ENCODE measurements at places on chromosomes 6 and 20.

DNA sequence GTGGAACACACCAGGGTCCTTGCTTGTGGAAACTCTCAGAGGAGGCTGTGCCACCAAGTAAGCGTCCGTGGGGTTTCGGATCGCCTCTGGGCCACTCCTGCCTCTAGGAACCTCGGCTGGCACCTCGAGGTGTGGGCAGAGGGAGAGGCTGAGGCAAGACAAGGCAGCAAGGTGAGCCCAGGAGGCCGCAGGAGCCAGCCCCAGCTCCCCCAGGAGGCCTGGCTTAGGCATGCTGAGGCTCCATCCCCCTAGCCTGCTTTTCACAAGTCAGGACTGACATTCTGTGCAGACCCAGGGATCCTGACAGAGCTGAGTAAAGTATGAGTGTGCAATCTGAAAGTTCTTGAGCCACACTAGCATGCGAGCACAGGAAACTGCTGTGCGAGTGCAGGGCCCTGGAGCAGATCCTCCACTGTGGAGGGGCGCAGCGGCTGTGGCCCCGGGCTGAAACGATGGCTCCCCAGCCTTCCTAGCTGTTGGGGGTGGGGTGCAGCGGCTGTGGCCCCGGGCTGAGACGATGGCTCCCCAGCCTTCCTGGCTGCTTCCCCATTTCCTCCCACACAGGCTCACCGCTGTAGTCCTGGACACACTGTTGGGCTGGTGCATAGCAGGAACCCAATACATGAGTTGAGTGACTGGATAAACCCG lies 75.2 kb upstream of the CD93 start:
- no peak for DNase-seq

GRCh38 chr20:4245542-4245941 lies 230.2 kb upstream of the RNF24 start:
- DNase-seq = no peak

DNA sequence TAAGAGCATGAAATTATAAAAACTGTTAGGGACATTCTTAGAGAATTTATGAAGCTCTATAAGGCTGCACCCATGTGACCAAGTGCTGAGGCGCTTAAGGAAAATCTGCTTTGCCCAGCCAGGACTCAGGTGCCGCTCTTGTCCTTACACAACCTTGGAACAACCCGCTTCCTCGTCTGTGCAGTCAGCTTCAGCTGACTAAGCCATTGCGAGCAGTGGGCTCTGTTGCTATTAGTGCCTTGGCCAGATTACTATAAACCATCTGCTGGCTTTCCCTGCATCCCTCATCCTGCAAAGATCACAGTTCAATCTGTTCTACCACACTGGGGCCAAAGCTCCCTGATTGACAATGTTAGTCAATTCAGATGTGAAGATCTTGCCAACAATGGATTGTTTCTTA lies 89.1 kb upstream of the E2F3 start:
- no peak for DNase-seq

- no peak for DNase-seq
These were observed 151.7 kb downstream of the TMEM200A start for GRCh38 chr6:130517444-130517931.

- DNase-seq = no peak
These were observed 528 bp downstream of the NHSL1 start for GRCh38 chr6:138498629-138499302.

DNA sequence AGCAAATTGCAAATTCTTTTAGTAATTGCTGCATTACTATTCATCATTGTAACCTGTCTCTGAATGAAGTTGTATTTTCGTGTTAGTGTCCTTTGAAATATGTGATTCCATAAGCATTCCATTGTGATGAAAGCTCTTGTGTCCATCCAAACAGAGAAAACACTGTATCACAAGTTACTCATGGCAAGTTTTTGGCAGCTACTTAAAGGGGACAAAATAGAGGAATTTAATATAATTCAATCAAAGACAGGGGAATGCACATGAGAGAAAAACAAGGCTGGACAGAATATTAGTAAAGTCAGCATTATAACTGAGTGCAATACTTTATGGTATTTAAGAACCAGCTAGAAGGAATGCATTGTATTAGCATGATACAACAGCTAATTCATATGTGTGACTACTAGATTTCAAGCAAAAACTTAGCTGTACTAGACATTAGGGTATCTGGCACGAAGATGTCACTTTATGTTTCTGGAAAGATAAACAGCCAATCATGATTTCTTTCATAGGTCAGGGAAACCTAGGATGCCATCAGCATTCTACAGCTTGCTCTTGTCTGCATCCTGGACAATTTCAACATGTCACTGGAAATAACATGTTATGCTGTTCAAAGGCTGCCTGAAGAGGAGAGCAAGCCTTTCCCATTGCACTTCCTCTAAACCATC lies 270.6 kb upstream of the MARCKS start:
- no peak for DNase-seq

- DNase-seq = no peak
These were observed 62.6 kb downstream of the CBFA2T2 start for GRCh38 chr20:33552519-33552918.

GRCh38 chr6:85865420-85866369 lies 223.0 kb upstream of the SYNCRIP start:
- DNase-seq = no peak

GRCh38 chr20:58139849-58140786 lies 88.3 kb downstream of the ANKRD60 start:
- DNase-seq = no peak

DNA sequence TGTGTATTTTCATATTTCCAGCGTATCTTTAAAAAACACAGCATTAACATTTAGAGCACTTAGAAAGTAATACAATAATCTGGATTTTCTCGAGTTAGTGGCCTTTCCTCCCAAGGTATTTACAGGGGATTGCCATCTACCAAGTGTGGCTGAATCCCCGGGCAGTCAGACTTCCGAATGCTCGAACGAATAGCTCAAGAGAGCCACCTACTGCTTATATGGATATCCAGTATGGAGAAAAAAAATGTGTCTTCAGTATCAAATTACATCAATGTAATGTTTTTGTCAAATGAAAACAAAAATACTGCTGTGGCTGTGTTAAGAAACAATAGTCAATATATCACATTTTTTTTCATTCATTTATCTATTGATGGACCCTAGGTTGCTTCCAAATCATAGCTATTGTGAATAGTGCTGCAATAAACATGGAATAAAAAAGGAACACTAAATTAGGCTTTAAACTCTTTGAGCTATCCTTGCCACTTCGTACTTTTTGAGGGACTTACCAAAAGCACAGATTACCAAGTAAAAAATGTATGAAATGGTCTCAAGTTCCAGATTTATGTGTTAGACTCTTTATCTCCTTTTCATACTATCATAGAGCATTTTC lies 654.5 kb upstream of the PTCHD4 start:
- DNase-seq = no peak

DNA sequence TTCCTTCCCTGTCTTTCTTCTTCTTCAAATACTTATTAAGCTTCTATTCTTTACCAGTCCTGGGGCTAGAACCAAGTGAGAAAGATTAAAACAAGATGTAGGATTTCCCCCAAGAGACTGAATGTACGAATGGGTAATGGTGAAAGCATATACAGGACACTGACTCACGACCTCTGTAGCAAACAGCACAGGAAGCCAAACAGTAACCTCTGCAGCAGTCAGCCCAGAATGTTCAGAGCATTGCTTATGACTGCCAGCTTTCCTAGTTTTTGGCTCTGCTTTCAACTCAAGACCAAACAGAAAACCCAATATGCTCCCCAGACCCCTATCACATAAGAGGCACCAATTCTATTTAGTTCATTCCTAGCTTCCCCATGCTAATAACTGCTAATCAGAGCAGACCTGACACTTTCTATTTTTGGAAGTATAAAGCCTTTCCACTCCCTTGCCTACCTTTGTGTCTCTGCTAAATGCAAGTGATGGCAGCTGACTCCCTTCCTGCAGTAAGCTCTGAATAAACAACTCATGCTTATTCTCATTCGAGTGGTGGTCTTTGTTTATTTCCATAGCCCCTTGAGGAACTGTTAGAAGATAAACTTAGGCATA lies 690.6 kb downstream of the EPM2A start:
- no peak for DNase-seq

DNA sequence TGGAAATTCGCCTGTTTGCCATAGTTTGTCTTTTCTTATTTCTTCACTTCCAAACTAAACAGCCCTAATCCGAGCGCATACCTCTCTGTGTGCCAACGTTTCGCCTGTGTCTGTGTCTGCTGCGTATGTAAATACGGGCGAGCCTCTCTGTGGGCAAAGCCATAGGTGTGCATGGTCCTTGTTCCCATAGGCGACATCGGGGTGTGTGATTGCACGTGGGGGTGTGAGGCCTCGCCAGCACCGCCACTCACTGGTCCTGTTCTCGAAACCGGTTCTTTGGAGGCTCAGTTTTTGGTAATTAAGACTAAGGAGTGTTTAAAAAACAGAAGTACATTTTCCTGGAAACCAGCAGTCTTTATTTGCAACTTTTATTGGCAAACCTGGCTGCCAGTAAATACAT lies 6.0 kb upstream of the FOXC1 start:
- DNase-seq = no peak

DNA sequence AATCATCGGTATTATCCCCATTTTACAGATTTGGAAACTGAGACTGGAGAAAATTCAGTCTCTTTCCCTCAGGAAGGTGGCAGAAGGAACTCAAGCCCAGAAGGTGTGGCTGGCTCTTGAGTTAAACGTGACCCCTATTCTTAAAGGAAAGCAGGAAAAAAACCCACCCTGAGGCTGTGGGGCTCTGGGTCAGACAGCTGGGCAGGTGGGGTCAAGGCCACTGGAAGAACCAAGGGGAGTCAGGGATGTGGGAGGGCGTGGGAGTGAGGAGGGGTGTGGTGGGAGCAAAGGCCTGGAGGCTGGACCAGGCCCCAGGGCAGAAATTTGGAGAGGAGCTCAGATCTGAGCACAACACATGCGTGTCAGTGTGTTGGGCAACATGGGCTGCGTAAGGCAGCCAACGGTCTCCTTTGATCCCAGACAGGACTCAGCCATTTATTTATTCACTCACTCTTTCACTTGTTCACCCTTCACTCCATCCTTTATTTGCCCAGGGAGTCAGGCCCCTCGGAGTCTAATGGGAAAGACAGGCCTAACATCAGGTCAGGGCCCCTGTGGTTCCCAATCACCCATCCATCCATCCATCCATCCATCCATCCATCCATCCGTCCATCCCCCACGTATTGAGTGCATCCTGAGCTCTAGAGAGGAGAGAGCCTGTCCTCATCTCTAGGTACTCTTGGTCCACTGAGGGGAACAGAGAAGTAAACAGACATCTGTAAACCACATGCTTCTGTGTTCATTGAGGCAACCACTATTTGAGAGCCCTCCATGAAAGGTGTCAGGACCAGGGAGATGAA lies 165.0 kb downstream of the VEGFA start:
- DNase-seq = no peak

GRCh38 chr6:142783499-142783898 lies 161.5 kb downstream of the HIVEP2 start:
- DNase-seq = no peak

GRCh38 chr6:159012201-159012600 lies 12.2 kb upstream of the RSPH3 start:
- DNase-seq = no peak

DNA sequence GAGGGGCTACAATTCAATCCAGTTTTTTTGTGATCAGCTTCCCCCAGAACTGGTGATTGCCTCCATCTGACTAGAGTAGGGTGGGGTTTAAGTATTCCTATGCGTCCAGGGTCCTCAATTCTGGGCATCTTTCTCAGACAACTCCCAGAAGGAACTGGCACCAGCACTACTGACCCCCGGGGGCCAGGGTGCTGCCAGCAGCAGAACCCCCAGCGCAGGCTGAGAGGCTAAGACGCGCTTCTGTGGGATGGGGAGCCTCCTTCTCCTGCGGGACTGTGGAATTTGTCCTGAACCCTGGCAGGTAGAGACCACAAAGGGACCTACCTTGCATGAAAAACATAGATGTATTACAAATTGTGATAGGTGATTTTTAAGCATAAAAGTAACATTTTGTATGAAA lies 124.4 kb downstream of the PACRG start:
- no peak for DNase-seq

DNA sequence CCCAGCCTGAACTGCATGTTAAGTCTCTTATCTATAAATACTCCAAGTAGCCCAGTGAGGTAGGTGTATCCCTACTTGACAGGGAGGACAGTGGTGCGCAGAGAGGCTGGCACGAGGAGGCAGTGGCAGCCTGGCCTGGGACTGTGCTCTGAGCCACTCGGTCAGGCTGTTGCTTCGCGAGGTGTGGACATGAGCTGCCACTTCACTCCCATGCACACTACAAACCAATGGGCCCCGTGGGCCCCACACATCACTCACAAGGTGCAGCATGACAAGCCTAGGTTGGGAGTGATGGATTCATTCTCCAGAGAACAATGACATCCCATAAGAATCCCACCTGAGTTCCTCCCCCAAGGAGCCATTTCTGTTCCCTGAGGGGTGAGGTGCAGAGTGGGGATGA lies 54.9 kb downstream of the TMEM242 start:
- no peak for DNase-seq

- DNase-seq = no peak
These were observed 92.0 kb upstream of the TMEM181 start for GRCh38 chr6:158467923-158468322.

DNA sequence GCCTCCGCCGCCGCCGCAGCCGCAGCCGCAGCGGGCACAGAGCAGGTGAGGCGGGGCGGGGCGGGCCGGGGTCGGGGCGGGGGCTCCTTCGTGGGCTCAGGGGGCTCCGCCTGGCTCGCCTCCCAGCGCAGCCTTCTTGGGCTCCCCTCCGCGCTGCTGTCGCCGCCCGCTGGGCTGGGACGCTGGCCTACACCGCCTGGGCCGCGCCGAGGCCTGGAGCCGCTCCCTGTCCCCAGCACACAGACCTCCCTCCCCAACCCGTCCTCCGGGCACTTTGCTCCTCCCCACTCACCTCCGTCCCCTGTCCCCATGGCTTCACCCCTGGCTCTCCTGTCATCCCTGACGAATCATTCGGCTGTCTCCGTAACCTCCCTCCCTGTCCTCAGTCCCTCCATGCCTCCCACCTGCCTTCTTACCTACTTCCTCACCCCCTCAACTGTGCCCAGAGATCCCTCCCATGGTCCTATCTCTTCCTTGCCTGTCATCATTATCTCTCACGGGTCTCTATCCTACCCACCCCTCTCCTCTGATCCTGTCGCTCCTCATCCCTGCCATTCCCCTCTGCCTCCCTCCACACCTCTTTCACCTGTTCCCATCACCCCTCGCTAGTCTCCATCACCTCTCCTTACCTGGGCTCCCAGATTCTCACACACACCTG lies 512 bp downstream of the TTBK1 start:
- no peak for DNase-seq

DNA sequence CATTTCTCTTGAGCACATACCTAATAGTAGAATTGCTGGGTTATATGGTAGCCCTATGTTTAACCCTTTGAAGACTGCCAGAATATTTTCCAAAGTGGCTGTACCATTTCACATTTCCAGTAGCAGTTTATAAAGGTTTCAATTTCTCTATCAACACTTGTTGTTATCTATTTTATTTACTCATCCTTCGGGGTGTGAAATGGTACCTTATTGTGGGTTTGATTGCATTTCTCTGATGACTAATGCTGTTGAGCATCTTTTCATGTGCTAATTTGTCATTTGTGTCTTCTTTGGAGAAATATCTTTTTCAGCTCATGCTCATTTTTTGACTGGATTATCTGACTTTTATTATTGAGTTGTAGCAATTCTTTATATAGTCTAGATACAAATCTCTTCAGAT lies 5.4 kb downstream of the ENPP4 start:
- no peak for DNase-seq

- no peak for DNase-seq
These were observed 64.5 kb downstream of the JAG1 start for GRCh38 chr20:10609276-10609675.

GRCh38 chr20:45452238-45452637 lies 17.3 kb upstream of the WFDC2 start:
- DNase-seq = no peak

- no peak for DNase-seq
These were observed 10.7 kb downstream of the ZNF165 start for GRCh38 chr6:28090917-28091586.

GRCh38 chr6:139820210-139820609 lies 445.8 kb upstream of the CITED2 start:
- DNase-seq = no peak
